ENCODE measurements at places on chromosomes 2 and 18. TPM values are rescaled to one million over a fixed set of nuclear protein-coding genes. Genes with fewer than 3 reads are reported as not detected.

The SMYD1 gene
- total RNA-seq = not detected

The CKAP2L gene
- total RNA-seq = 20.7 TPM

The DSG4 gene
- total RNA-seq = not detected

The OTOS gene
- total RNA-seq = not detected

The TUBA3E gene
- total RNA-seq = not detected

The PCARE gene
- total RNA-seq = not detected

The FBLN7 gene
- total RNA-seq = 0.30 TPM

The APOB gene
- 0.61 TPM for total RNA-seq

The CYP27A1 gene
- total RNA-seq = 5.4 TPM

The SEMA4C gene
- total RNA-seq = 67.3 TPM

The CCBE1 gene
- total RNA-seq = 4.4 TPM

DNA sequence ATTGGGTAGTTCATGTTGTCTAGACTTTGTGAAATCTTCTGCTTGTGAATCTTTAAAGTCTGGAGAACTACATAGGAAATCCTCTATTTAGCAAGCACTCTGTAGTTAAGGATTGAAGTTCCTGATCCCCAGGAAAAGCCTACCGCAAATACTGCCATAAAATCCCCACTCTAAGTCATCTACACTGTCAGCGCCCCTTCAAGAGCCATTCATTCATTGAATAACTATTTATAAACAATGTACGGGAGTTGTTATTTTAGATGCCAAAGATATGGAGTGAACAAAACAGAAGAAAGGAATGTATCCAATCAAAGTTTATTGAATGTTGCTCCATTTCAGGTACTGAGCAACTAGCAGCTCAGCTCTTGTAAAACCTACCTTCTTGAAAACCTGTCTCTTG, 36.5 kb upstream of the SLC39A10 start:
- no peak for DNase-seq

DNA sequence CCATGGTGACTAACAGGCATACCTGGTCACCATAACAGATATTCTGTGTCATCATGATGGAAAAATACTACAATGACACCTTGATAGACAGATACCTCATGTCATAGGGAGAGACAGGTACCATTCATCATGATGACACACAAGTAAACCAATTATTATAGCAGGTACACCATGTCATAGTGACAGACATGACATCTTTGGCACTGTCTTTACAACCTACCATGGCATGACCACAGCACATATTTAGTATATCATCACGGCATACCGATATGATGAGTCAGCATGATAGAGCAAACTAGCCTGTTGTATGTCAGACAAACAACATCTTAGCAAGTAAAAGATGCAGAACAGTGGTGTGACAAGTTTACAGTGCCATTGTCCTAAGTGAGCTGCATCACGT, 101.3 kb upstream of the KLHL29 start:
- DNase-seq = no peak

- no peak for DNase-seq
Observed at GRCh38 chr2:235669983-235670962, 176.4 kb downstream of the AGAP1 start.

- peak; percentile 69 for DNase-seq
Observed at GRCh38 chr2:216404010-216404618, 8.2 kb upstream of the SMARCAL1 start.

GRCh38 chr2:177338177-177338721, 54.3 kb upstream of the AGPS start:
- DNase-seq = no peak

DNA sequence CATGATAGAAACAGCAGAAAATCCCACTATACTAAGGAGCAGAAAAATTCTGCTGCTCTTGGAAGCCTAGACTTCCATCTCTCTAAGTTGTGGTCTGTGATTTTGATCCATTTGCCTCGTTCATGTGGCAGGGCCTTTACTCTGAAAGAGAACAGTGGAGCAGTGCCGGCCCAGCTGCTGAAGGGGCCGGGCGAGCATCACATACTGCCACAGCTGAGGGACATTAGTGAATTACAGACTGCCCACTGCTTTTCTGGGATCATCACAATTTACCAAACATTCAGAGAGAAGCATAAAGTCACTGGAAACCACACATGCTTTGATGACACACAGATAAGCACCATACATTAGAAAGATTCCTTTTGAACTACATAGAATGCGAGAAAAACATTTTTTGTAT, 217.0 kb upstream of the BOD1L2 start:
- DNase-seq = no peak

GRCh38 chr2:100745604-100746003, 74.3 kb upstream of the NPAS2 start:
- DNase-seq = no peak

GRCh38 chr2:124668161-124668560, 643.1 kb downstream of the CNTNAP5 start:
- no peak for DNase-seq

GRCh38 chr2:46615986-46616485, 136.7 kb downstream of the TMEM247 start:
- no peak for DNase-seq

DNA sequence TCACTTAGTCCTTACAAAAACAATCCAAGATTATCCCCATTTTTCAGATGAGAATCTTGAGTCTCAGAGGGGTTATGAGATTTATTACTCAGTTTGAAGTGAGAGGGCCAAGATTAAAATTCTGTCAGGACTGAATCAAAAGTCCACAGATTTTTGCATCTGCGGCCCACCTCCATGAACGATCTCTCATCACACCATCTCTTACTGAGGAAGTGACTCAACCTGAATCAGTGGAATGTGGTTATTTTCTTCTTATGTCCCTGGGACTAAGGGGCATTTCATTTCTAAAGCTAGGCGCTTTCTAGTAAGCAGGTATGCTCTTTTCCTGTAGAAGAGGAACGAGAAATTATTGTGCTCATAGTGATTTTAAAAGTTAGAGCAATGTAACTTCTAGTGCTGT, 360.3 kb upstream of the SPHKAP start:
- DNase-seq = no peak

DNA sequence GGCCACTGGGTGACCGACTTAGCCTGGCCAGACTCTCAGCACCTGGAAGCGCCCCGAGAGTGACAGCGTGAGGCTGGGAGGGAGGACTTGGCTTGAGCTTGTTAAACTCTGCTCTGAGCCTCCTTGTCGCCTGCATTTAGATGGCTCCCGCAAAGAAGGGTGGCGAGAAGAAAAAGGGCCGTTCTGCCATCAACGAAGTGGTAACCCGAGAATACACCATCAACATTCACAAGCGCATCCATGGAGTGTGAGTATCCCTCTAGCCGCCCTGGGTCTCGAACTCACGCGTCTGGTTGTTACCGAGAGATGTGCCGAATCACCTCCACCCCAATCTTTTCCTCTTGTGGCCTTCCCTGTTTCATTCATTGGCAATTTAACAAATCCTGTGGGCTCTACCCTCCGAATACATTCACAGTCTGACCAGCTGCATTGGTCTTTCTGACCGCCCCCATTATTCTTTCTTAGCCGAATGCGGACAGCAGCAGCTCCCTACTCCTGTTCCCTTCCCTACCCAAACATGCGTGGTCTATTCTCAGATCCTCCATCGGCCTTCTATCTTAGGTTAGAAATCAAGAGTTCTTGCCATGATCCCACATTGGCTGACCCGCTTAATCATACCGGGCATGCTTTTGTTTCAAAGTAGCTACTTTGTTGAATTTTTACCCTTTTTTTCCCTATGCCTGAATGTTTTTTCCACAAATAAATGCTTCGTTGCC, 631 bp downstream of the RPL31 start:
- DNase-seq = no peak

DNA sequence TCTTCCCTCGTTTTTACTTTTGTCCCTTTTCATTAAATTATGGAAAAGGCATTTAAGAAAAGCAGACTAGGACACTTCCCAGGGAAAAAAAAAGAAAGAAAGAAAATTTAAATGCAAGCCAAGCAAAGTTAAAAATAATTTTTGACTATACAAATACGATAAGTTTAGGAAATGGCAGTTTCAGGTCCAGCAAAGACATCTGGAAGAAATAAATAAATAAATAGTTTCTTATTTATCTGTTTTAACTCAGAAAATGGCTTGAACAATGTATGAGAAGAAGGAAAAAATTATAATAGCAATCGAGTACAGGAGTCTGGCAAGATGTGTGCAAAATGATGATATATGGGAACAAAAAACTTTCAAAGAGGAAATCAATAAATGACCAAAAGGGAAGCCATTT, 114.6 kb upstream of the NCKAP5 start:
- no peak for DNase-seq

- no peak for DNase-seq
Observed at GRCh38 chr2:186889101-186889879, 40.3 kb upstream of the ZSWIM2 start.

GRCh38 chr18:22753130-22753831, 179.8 kb upstream of the RBBP8 start:
- no peak for DNase-seq

DNA sequence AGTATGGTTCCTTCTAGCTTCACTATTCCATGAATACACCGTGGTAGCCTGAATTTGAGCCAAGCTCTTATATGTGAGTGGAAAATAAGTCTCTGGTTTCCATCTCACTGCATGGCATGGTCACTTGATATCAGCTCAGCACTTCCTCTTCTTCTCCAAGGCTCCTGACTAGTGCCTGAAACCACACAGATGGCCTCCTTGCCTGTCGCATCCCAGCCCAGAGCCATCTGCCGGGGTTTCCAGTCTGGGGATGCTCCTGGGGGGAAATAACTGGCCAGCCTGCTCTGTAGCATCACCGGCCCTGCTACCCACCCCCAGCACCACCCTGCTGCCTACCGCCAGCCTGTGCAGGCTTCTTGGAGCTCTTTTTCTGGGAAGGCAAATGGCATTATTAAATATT, 7.7 kb upstream of the MARCHF4 start:
- DNase-seq = no peak

DNA sequence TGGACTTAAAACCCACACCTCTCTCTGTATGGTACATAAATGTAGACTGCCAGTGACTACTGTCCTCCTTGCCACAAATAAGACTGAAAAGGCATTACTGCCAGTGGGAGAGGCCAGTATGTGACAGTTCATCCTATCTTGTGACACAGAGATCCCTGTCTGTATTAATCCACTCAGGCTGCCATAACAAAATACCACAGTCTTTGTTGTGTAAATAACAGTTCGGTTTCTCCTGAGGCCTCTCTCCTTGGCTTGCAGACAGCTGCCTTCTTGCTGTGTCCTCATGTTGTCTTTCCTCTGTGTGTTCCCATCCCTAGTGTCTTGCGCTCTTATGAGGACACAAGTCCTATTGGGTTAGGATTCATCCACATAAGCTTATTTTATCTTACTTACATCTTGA, 46.4 kb upstream of the IL1RL1 start:
- DNase-seq = no peak

- no peak for DNase-seq
Observed at GRCh38 chr2:239048736-239049135, 200.9 kb downstream of the TWIST2 start.

DNA sequence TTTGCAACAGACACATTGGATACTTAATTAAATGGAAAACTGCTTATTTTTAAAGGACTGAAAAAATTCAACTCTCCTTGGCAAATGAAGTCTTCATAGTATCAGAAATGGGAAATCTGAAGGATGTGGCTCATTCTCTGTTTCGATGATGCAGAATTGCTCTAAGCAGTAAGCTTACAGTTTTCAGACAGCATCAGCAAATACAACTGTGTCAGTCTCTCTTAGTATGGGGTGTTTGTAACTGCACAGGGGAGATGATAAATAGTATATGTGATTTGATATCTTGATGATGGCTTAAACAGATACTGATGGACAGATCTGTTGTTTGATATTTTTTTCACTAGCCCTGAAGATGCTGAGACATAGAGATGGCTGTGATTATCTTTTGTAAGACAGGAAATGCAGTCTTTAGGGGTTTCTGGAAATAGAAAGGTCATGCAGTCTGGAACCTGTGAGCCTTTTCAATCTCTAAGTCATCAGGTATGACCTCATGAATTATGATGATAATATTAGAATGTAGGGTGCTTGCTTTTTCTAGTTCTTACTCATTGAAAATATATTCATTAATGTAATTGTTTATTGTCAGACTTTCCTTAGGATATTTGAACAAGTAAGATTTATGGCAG, 84.2 kb downstream of the SLC4A10 start:
- DNase-seq = no peak

GRCh38 chr18:79739440-79739778, 58.3 kb upstream of the KCNG2 start:
- DNase-seq = no peak

GRCh38 chr2:172087780-172088244, 2.5 kb downstream of the DLX1 start:
- no peak for DNase-seq

DNA sequence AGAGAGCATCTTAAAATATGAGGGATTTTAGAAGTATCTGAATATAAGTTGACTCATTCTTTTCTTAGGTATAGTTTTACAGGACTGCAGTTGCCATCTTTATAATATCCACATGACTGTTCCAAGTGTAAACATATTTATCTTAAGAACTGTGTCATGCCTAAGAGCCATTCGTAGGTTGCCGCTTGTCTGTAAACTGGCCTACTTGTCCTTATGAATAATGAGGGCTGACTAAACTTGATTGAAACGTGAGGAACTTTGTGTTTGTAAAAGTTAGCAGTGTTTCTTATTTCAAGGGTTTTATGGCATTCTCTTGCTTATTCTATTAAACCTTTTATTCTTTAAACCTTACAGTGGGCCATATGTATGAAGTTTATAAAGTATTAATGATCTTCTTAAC, 99.6 kb downstream of the MAP3K20 start:
- no peak for DNase-seq

Measured in H1 (cell line).